ENCODE measurements at places on chromosomes 7 and 10. TPM values are rescaled to one million over a fixed set of nuclear protein-coding genes. Genes with fewer than 3 reads are reported as not detected.

TMEM273 gene
- total RNA-seq = not detected

VWDE gene
- total RNA-seq = 1.0 TPM

VPS37D gene
- 2.1 TPM for total RNA-seq

CCDC3 gene
- 0.32 TPM for total RNA-seq

ABCC2 gene
- total RNA-seq = 0.92 TPM

TEX47 gene
- not detected for total RNA-seq

IFIT2 gene
- total RNA-seq = 2.7 TPM

C10orf53 gene
- total RNA-seq = not detected

HTRA1 gene
- total RNA-seq = 388 TPM

TAS2R38 gene
- not detected for total RNA-seq
